OCI-LY7 (cell line): ENCODE measurements at places on chromosomes 12 and 14.

DNA sequence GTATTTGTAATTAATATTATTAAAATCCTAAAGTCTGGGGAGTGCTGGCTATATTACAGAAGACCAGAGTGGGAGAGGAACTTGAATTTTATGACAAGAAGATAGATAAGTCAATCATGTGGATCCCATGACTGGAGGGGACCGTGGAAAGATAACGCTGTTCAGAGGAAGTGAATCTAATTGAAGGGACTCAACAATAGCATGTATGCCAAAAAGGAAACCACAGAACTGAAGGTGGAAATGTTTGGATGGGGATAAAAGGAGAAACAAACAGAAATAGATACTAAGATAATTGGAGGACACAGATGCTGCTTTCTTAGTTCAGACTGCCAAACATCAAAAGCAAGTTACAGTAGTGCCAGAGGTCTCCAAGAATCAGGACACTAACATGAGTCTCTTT, 21.1 kb downstream of the OR6J1 start:
- no peak for DNase-seq

- no peak for DNase-seq
These were observed 280.6 kb upstream of the KITLG start for GRCh38 chr12:88860851-88861250.

GRCh38 chr12:122982477-122982815, 2.0 kb downstream of the ARL6IP4 start:
- DNase-seq = no peak

- no peak for DNase-seq
These were observed 25.6 kb downstream of the VPS37B start for GRCh38 chr12:122870163-122870842.

- DNase-seq = no peak
These were observed 415.8 kb upstream of the NOVA1 start for GRCh38 chr14:27013678-27014077.

GRCh38 chr14:93012951-93013719, 90.2 kb downstream of the CHGA start:
- no peak for DNase-seq

GRCh38 chr14:28603606-28604005, 163.0 kb upstream of the FOXG1 start:
- no peak for DNase-seq

GRCh38 chr12:1794440-1795090, 25.8 kb upstream of the LRTM2 start:
- no peak for DNase-seq
